Mucosa of descending colon (tissue), 3 donors: ENCODE measurements at places on chromosomes 4 and X. TPM values are rescaled to one million over a fixed set of nuclear protein-coding genes. Genes with fewer than 3 reads are reported as not detected.

The PDE6B gene
- total RNA-seq, result 1.2 TPM

The CXorf65 gene
- not detected for total RNA-seq

The UGT2B11 gene
- total RNA-seq, result 0.13 TPM

The NEXMIF gene
- 6.8 TPM for total RNA-seq

The RBMX2 gene
- total RNA-seq, result 18.1 TPM

The CXCL3 gene
- 30.8 TPM for total RNA-seq

The SATL1 gene
- not detected for total RNA-seq
